ENCODE measurements at places on chromosomes 3 and 15.
A peak's percentile ranks its signal among the peaks of the same experiment; 100 is the strongest.

DNA sequence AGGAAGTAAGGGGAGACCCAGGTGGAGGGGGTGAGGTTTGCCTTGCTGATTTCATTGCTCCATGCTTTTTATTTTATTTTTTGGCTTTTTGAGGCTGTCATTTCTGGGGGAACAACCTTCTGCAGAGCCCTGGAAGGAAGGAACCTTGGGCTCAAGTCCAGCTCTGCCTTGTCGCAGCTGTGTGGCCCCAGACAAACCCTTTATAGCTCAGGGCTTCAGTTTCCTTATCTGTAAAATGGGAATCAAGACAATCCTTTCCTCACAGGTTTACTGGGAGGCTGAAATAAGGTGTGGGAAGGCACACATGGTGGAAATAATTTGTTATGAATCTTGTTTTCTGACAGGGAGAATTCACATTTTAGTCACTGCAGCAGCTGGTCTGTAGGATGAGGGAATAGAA lies 45.4 kb upstream of the CTSH start:
- DNase-seq = no peak

DNA sequence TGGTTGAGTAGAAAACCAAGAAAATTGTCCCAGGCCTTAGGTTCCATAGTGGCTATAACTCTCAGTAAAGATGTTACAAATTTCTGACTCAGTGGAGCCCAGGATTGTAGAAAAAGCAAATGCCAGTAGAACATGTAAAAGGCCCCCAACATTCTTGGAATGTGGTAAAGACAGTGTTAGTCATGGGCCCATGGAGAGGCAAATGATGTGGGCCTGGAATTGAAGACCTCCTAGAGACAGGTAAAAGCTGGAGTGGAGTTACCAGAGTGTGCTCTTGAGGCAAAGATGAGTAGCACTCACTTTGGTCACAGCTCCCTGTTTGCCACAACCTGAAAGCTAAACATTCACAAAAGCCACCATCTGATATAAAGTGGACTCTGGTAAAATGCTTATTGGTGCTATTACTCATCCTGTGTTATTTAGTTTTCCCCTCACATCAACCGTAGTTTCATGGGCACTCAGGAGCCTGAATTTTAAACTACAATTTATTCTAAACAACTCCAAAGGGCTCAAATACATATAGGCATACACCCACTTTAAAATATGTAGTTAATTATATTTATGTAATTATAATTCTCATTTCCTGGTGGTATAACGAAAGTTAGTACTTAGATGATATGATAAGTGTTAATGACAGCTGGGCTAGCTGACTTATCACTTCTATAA lies 359.6 kb upstream of the NECTIN3 start:
- no peak for DNase-seq

- DNase-seq = no peak
Observed at GRCh38 chr15:56792211-56792610, 58.9 kb upstream of the ZNF280D start.

DNA sequence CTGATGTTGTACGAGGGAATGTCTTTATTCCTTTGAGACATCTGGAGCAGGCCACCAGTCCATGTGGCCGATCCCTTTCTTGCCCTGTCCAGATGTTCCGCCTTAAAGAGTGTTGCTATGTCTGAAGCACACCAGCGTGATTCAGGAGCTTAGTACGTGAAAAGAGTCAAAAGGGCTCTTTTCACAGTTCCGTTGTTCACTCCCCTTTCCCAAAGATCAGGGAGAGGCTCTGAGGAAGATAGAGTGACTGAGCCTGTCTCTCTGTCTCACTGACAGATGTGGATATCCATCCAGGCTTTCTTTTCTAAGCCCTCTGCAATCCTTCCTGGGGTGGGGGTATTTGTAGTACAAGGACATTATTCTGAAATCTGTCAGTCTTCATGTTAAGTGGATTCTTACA lies 262.5 kb upstream of the LRTM1 start:
- no peak for DNase-seq

DNA sequence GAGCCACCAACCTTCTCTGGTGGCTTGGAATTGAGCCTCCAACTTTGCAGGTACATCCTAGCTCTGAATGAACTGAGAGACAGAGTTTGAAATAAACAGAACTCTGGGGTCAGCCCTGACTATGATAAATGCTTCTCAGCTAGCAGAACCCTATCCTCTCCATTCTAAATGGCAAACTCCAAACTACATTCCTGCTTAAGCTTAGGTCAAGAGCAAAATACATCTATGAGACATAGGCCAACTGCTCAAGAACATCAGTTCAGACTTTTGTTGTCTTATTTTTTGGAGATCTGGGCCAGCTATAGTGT lies 1.5 kb upstream of the SH3BP5 start:
- DNase-seq = no peak

GRCh38 chr3:114418724-114419543 lies 125.1 kb downstream of the TIGIT start:
- peak; percentile 69 for DNase-seq

GRCh38 chr3:45100981-45101407 lies 45.2 kb downstream of the CDCP1 start:
- no peak for DNase-seq

DNA sequence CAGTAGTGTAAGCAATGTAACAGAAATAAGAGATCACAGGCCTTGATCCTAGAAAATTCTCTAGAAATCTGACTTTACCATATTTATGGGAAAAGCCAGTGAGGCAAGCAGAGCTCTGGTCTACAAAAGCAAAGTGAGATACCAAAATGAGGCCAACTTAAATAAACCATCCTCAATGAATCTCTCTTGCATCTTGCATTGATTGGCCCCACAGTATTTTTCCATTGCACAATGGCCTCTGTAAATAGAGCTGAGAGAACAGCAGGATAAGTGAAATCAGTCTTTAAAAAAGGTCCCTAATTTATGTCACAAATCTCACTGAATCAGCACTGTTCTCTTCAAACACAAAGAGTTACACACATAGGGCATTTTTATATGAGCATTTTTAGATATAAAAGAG lies 8.9 kb downstream of the CFAP20DC start:
- no peak for DNase-seq

DNA sequence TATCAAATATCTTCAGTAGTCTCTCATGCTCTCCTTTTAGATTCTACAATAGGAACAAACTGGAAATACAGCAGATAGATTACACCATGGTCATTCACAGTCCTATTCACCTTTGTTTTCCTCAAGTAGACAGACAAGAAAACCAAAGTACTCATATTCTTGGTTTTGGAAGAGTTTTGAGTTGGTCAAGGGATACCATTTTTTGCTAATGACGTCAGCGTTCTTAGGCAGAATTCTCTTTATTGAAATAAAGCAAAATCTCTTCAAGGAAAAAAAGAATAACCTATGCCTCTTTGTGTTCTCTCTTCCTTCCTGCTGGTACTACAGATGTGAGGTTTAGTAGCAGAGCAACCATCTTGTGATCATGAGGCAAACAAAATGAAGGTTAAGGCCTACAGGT lies 268.3 kb upstream of the PDZRN3 start:
- DNase-seq = no peak

All from CD4-positive, alpha-beta T cell treated with Interleukin-15 for 4 hours (primary cell).